Kidney (tissue), 22 donors: ENCODE measurements at places on chromosomes 5 and 9. TPM values are rescaled to one million over a fixed set of nuclear protein-coding genes. Genes with fewer than 3 reads are reported as not detected.

The FAM120AOS gene
- 53.2 TPM for total RNA-seq

The SLC36A2 gene
- 1.8 TPM for total RNA-seq

The GGTA1 gene
- total RNA-seq, result 11.0 TPM

The PAIP1 gene
- 65.0 TPM for total RNA-seq

The TAS2R1 gene
- not detected for total RNA-seq

The ADAMTS16 gene
- total RNA-seq, result 7.5 TPM

The STXBP1 gene
- total RNA-seq, result 32.8 TPM

DNA sequence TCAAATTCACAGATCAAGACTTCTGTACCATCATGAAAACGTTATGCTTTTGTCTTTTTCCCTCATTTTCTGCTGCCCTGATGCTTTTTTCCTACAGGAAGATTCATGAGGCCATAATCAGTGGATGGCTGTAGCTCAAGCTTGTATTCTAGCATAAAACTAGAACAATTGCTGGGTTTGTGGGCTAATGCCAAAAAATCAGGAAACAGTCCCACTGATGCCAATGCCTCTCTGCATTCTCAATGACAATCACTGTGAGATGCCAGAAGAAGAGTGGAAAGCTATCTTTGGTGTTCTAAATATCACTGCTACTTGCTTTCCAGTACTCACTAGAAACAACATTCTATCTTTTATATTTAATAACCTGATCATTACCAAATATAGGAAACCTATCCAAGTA is 33.3 kb upstream of the FAM170A start:
- DNase-seq, result no peak

- no peak for DNase-seq
Observed at GRCh38 chr5:132658381-132659302, 669 bp downstream of the IL13 start.

- DNase-seq, result no peak
Observed at GRCh38 chr5:147635882-147636728, 126.2 kb upstream of the DPYSL3 start.

DNA sequence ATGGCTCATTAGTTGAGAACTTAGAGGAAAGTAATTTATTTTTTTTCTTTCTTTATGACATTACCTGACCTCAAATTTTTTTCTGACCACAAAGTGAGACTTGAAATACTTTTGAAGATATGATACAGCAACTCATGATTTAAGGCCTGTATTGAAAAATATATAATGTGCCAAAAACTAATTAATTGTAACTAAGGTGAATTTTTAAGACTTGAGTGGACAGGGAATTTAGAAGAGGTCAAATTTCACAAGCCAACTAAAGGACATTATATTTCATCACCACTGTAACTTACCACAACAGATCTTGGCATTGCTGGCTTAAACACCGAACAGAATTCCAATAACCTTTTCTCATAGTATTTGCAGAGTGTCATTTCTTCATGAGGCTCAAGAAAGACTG is 1.8 kb downstream of the CCNH start:
- DNase-seq, result no peak

DNA sequence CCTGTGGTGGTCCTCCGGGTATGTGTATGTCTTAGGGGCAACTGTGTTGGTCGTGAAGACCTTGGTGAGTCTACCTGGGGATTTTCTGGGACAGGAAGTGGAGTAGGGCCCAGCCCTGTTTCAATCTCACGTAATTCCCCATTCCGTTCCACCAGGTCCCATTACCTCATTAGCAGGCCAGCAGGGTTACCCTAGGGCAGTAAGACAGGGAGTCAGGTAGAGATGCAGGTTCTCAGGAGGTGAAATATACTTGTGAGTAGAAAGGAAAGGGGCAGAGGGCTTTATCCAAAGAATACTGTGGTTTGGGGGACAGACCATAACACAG is 56.5 kb downstream of the MACROH2A1 start:
- no peak for DNase-seq

- DNase-seq, result no peak
Observed at GRCh38 chr9:127777368-127777980, 992 bp downstream of the SH2D3C start.

GRCh38 chr5:105836268-105836667 is 1834.5 kb downstream of the EFNA5 start:
- no peak for DNase-seq

GRCh38 chr9:112074250-112075008 is 100.7 kb downstream of the SUSD1 start:
- DNase-seq, result peak; percentile 76

DNA sequence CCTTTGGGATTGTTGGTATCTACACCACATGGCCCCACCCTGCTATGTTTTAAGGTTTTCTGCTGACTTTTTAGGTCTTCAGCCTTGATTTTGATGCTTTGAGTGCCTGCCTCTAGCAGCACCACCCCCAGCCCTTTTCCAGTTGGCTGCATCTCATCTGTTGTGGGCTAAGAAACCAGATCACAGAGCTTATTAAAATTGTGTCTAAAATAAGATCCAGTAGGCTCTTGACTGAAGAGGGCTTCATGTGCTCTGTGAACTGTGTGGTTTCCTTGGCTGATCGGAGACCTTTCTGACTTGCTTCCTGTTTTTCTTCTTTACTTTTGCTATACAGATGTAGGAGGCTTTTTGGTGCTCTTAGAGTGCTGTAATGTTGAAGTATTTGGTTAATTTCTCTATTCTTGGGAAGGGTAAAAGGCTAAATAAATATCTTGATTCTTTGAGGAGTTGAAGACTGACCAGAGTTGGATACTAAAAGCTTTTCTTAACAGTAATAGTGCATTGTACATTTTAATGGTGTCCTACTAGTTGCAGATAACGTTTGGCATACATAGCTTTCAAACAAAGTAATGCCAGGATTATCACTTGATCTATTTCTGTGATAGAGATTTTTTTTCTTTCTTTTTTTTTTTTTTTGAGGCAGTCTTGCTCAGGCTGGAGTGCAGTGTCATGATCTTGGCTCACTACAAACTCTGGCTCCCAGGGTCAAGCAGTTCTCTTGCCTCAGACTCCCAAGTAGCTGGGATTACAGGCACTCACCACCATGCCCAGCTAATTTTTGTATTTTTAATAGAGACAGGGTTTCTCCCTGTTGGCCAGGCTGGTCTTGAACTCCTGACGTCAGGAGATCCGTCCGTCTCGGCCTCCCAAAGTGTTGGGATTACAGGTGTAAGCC is 4.5 kb downstream of the UBE2D2 start:
- no peak for DNase-seq

- no peak for DNase-seq
Observed at GRCh38 chr5:123223921-123224320, 134.9 kb downstream of the PRDM6 start.

DNA sequence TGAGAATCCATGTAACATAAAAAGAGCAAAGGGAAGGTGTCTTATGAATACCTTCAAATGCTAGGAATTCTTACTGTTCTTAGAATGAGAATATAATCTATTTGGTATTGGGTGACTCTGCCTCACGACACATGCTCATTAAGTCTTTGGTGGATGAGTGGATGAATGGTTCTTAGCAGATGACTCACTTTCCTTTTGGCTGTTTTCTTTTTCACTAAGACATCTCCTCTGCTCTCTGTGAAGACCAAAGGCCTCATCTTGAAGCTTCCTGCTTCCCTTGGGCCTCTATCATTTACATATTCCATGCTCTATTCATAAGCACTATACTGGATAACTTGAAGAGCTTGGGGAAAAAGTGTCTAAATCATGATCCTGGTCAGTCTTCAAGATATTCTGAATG is 468.1 kb downstream of the SPATA31D1 start:
- no peak for DNase-seq

GRCh38 chr5:123753937-123754891 is 242.2 kb downstream of the CSNK1G3 start:
- no peak for DNase-seq

DNA sequence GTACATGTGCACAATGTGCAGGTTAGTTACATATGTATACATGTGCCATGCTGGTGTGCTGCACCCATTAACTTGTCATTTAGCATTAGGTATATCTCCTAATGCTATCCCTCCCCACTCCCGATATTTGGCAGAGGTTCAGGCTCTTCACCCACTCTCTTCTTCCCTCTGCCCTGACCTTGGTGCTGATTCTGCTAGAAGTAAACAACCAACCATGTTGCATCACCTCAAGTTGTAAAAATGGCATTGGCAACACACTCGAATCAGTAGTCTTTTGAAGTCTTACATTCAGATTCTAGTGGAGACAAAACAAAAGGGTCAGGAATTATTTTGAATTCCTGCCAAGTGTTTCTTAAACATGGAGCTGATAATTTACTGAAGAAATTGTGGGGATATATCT is 40.0 kb downstream of the PRR16 start:
- DNase-seq, result no peak

DNA sequence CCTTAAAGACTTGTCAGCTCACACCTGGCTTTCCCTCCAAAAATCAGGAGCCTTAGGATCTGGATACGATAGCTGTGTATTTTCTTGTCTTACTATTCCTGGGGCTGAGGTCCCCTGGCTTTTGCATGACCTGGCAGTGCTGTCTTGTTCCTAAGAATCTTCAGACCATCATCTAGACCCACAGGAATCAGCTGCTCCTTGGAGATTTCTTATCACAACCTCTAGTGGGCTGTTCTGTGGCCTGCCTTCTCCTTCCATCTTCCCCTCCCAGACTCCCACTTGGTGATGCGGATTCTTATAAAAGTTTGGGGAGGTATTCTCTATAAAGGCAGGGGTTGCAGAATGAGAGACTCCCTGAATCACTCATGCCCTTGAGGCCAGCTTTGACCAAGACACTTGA is 21.4 kb downstream of the LCP2 start:
- no peak for DNase-seq

- DNase-seq, result no peak
Observed at GRCh38 chr5:76972689-76973088, 19.8 kb downstream of the CRHBP start.

- DNase-seq, result no peak
Observed at GRCh38 chr5:66498791-66499207, 97.4 kb upstream of the MAST4 start.
